Stromal cell of bone marrow (primary cell): ENCODE measurements at places on chromosomes 1 and 21.

- no peak for DNase-seq
Observed at GRCh38 chr21:15669247-15669646, 60.5 kb upstream of the USP25 start.

DNA sequence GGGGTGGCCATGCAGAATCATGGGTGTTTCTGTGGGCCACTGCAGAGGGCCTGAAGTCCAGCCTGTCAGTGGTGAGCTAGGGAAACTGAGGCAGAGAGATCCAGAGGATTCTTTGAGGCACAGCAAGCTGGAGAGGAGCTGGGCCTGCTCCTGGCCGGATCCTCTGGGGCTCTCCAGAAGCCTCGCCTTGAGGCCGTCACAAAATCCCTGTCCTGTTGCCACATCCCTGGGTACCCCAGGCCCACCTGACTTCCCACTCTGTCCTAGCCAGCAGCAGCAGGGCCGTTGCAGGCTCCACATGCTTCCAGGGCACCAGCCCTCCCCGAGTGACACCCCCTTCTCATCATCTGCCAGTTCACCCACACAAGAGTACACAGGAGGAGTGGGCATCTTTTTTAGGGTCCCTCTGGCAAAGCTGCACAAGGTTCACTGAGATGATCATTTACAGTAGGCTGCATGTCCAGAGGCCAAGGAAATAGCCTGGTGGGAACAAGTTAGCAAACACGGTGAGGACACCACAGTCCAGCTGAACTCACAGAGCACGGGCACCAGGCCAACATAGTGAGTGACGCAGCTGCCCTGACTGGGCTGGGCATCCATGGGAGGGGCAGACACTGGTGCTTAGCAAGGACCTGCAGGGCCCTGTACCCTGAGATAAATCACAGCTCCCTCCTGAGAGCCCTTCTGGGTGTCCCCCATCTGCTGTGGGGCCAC, 25.1 kb upstream of the TSPEAR start:
- DNase-seq = no peak

DNA sequence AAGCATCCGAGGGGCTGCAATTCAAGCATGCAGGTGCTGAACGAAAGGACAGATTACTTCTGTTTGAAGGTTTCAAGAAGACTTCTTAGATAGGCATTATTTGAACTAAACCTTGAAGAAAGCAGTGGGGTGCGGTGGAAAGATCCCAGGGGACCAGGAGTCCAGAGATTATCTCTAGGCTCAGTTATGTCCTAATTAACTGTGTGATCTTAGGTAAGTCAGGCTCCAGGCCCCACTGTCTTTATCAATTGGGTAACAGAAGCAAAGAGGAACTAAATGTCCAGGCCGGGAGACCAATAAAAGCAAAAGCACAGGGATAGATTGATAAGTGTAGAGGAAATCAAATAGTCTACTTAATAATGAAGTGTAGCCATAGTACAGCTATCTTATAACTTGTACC, 72.9 kb upstream of the CDC42BPA start:
- DNase-seq = no peak

DNA sequence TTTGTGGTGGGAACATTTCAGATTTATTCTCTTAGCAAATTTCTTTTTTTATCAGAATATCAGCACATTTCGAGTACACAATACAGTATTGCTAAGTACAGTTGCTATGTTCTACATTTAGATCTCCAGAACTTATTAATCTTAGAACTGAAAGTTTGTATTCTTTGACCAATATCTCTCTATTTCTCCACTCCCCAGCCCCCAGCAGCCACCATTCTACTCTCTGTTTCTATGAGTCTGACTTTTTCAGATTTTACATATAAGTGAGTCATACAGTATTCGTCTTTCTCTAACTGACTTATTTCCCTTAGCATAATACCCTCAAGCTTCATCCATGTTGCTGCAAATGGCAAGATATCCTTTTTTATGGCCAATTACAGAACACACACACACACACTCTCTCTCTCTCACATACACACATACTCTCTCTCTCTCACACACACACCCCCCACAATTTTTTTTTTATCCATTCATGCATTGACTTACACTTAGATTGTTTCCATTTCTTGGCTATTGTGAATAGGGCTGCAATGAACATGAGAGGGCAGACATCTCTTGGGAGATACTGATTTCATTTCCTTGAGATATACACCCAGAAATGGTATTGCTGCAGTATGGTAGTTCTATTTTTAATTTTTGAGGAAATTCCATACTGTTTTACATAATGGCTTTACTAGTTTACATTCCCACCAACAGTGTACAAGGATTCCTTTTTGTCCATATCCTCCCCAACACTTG, 15.7 kb downstream of the RPTN start:
- no peak for DNase-seq

DNA sequence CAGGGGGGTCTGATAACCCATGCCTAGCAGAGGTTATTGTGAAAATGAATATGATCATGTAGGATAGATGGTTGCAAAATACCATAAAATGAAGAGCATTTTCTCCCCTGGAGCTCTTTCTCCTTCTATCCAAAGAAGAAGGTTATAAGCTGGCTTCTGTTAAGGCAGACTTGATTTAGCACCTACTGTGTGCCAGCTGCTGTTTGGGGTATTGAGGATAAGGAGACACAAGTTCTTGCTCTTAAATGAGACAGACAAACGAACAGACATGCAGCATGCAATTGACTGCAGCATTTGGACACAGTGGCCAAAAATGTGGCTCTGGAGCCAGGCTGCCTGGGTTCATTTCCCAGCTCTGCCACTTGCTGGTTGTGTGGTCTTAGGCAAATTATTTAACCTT, 39.8 kb upstream of the ID3 start:
- no peak for DNase-seq

GRCh38 chr1:78101514-78101913, 55.7 kb downstream of the GIPC2 start:
- DNase-seq = peak; percentile 93

- DNase-seq = no peak
Observed at GRCh38 chr1:6396998-6397397, 3.4 kb upstream of the ACOT7 start.

DNA sequence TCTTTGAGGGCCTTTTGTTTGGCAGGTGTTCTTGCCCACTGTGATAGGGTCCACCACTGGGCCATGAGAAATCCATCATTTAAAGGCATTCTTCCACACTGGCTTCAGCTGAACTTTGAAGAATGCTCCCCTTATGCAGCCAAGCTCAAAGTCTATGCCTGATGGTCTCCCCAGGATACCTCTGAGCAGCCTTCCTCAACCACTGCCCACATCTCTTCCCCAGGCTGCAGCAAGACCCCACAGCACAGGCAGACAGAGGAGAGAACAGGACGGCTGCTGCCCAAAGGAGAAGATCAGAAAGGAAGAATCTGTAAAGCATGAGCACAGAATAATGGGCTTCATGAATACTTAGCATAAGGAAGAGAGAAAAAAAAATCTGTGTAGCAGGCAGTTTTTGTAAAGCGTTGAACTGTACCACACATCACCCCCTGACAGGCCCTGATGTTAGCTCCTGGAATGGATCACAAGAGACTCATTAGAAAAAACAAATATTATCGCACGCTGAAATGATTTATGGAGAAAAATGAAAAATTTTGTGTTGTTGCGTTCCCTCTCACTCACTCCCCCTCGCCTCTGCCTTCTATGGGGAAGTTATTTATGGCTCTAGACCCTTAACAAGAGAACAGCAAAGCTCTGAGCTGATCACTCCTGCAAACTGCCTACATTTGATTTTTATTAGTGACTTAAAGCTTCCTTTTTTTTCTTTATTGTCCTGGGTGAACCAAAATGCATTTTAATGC, 134.1 kb downstream of the TMEM53 start:
- DNase-seq = no peak

- DNase-seq = no peak
Observed at GRCh38 chr1:212113706-212114105, 78.2 kb downstream of the DTL start.

- DNase-seq = peak; percentile 87
Observed at GRCh38 chr1:53025034-53025768, 36.8 kb upstream of the PODN start.

DNA sequence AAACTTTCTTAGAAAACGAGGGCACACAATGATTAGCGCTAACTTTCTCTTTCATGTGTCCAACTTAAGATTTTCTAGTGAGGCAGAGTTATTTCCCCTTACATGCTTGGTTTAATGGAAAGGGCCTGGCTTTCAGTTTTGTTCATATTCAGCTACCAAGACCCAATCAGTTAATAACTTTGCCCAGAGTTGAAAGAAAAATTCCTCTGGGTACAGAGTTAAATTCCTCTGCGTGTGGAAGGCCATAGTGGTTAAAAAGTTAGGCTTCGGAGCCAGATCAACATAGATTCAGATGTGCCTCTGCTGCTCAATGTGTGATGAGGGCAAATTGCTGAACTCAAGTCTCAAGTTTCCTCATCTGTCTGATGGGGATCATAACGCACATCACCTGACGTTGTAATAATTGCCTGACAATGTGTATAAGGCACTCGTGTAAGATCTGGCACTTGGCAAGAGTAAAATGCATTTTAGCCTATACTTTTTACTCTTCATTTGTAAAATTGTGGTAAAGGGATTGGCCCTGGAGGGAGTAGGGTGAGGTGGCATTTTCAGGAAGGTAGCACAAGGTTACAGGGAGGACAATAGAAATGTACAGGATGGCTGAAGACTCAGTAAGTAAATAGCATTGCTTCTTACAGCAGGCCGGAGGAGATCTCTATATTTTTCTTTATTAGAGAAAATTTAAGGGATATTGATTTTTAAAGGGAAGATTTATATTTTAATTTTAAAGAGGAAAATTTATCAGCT, 103.4 kb downstream of the ROR1 start:
- no peak for DNase-seq
